ENCODE measurements at places on chromosomes 5 and 9. TPM values are rescaled to one million over a fixed set of nuclear protein-coding genes. Genes with fewer than 3 reads are reported as not detected.

The PRSS3 gene
- total RNA-seq, result not detected

The IFNA21 gene
- total RNA-seq, result not detected

GRCh38 chr5:125970631-125971307, 452.4 kb upstream of the GRAMD2B start:
- no peak for DNase-seq

DNA sequence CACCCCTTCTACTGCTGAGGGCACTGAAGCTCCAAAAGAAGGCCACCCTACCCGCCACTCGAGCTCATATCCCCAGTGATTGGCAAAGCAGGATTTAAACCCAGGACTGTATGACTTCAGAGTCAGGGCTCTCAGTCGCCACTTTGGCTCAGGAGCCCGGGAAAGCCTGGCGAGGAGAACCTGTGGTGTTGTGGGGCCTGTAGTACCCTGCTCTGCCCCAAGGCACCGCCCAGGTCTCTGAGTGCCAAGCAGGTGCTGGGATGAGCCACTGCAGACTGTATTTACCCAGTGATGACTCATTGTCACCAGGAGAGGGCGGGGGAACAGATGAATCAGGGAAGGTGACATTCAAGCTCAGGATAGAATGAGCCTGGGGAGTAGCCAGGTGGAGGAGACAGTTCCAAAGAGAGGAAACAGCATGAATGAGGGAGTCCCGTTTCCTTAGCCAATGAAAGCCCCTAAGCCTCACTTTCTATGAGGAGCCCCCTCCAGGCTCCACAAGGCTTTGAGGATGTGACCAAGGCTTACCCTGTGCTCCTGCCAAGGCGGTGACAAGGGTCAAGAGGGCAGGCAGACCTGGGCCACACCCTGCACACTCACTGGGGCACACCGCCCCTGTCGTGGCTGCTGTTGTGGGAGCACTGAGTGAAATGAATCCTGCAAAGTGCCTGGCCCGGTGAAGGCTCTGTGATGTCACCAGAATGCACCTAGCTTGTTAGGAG, 17.8 kb upstream of the DPM2 start:
- peak; percentile 85 for DNase-seq

DNA sequence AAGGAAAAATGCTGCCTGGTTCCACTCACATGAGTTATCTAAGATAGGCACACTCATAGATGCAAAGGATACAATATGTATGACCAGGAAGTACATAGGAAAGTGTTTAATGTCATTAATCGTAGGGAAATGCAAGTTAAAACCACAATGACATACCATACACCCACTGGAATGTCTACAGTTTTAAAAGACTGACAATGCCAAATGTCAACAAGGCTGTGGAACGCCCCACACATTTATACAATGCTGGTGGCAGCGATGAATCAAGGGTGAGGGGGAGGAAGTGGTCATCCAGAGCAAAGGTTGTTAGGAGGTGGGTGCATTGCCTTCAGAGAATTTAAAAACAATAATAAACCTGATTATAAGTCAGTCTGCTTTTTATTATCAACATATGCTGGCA, 437.8 kb downstream of the ARHGEF28 start:
- DNase-seq, result no peak

- DNase-seq, result peak; percentile 38
Measured at GRCh38 chr9:37486616-37487548, 1.1 kb downstream of the POLR1E start.

All from activated CD8-positive, alpha-beta memory T cell treated with anti-CD3 and anti-CD28 coated beads, Interleukin-2, amount 10 ng/mL, durations not matched to agents 7 days and 5 days (primary cell).